Activated naive CD8-positive, alpha-beta T cell treated with anti-CD3 and anti-CD28 coated beads, Interleukin-2, amount 50 U/mL, for 16 hours (primary cell): ENCODE measurements at places on chromosomes 1 and 21.

DNA sequence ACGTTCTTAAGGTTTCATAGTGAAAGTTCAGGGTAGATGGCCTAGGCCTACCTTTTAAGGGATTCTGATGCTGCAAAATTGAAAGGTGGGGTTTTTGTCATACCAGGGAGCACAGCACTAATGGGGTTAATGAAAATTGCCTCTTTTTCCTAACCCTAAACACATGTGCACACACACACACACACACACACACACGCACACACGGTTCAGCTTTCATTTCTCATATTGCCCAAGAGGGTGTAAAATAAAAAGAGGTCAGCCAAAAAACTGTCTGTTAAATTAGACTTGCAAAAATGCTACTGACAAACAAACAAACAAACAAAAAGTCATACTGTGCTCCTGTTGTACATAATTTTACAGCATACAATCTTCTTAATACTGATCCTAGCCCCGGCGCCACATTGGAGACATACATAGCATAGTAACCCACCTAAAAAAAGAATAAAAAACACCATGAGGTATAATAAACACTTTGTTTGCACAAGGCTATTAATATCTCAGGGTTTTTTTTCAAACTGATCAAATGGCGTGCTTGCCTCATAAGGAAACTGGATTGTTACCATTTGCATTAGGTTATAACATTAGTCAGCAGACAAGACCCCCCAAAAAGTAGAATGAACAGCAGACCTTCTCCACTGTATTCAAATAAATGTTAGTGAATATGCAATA is 69.1 kb downstream of the TGFB2 start:
- DNase-seq = no peak

GRCh38 chr21:26534517-26534916 is 38.6 kb downstream of the CYYR1 start:
- DNase-seq = no peak

DNA sequence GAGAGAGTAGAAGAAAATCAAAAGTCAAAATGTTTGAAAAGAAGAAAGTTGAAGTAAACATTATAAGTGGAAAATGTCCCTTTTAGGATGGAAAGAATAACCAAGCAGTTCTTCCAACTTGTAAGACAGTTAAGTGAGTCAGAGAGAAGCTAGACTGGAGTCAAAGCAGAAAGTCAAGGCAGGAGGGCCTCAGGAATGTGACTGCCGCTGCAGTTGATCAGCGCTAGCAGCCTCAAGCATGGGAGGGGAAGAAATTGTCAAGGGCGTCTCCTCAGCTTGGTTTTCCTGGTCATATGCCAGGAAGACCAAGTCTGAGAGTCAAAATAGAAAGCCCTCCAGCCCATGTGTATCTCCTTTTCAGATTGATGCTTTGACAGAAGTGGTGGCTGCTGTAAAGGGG is 23.2 kb downstream of the HAO2 start:
- DNase-seq = no peak

DNA sequence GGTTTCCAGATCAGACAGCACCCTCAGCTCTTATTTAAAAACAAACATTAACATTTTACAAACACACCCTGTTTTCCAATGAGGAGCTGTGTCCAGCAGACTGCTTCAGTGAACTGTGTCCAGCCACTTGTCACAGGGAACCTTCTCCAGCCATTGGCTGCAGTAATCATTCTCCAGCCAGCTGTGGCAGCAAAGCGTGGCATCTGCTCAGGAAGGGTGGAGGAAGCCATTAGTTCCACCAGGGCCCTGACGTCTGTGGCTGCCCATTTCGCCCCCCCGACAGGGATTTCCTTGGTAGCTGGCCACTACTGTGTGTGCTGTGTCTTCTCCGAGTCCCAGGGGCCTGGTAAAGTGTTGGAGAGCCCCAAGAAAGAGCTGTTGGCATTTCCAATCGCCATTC is 62.9 kb upstream of the SELENON start:
- no peak for DNase-seq

- DNase-seq = no peak
Measured at GRCh38 chr1:203666609-203667008, 40.0 kb downstream of the ATP2B4 start.

GRCh38 chr1:6243053-6243834 is 735 bp upstream of the HES3 start:
- DNase-seq = no peak
